ENCODE measurements at places on chromosomes 6 and 20.

- DNase-seq: no peak
Observed at GRCh38 chr6:37827603-37828265, 8.2 kb downstream of the ZFAND3 start.

GRCh38 chr6:102068349-102068929 lies 674.9 kb downstream of the GRIK2 start:
- no peak for DNase-seq

DNA sequence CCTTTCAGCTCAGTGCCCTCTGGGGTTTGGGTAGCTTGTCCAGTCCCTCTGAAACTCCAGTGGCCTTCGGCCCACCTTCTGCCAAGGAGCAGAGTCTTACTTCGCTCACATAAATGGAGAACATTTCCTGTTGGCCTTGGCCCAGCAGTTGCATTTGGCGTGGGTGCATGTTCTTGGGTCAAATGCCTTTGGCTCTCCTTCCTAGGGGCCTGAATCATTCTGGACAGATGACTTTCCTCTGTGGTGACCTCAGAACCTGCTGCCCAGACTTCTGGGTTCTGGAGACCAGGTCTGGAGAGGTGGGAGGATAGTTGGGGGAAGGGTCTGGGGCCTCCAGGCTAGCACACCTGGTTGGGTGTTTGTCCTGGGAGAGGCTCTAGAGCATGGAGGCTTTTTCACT lies 29.3 kb downstream of the BCAS4 start:
- no peak for DNase-seq

- DNase-seq: peak; percentile 28
Observed at GRCh38 chr20:41956338-41957074, 338.3 kb upstream of the CHD6 start.

DNA sequence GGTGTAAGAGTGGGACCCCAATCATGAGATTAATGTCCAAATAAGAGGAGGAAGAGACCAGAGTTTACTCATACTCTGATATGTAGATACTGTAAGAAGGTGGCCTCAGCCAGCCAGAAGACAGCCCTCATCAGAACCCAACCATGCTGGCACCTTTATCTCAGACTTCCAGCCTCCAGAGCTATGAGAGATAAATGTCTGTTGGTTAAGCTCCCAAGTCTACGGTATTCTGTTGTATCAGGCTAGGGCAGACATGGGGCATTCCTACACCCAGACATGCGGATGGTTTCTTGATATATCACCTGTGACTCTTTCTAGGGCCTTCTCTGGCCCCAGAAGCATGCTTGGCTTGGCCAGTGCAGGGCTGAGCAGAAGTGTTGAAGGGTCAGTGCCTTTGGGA lies 247.4 kb upstream of the RIN2 start:
- no peak for DNase-seq

- DNase-seq: no peak
Observed at GRCh38 chr6:74735304-74735703, 470.5 kb downstream of the COL12A1 start.

DNA sequence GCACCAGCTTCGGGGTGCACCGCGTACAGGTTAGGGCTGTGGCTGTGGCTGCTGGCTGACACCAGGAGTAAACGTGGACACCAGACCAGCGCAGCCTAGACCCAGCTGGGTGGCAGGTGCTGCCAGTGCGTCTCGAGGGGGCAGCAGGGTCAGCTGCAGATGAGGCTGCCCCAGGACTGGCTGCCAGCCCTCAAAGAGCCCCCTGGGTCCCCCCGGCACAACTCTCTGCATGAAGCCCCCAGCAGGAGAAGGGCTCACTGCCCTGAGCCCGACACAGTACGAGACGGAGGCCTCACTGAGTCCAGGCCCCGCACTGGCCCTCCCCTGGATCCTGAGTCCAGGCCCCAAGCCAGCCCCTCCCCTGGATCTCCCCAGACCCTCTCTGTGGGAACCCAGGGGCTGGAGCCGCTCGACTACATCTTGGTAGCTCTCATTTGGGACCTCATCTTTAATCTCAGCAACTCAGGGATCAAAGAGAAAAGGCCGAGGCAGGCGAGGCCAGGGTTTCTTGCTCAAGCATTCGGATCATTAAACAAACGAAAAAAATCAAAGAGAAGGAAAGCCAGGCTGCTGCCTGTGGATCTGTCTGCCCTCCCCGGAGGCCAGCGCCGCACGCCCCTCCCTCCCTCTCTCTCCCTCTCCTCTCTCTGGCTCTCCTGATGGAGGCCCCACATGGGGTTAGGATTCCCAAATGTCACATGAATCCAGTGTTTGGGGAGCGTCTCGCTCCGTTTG lies 7.0 kb upstream of the NKAIN4 start:
- DNase-seq: no peak

- DNase-seq: no peak
Observed at GRCh38 chr20:40568200-40568599, 120.8 kb downstream of the MAFB start.

DNA sequence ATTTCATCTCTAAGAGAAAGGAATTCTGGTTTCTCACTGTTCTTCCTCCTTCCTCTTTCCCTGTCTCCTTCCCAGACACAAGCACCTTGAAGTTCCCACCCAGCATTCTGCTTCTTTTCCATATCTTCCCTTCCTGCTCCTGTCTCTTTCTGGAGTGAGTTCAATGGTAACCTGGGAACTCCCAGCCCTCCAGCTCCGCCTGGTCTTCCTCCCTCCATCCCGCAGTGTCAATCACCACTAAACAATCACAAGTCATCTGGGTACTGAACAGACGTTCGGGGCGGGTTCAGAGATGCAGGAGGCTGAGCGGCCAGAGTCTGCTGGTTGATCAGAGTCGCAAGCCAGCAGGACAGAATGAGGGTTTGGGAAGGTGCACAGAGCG lies 7.7 kb downstream of the TTBK1 start:
- no peak for DNase-seq

DNA sequence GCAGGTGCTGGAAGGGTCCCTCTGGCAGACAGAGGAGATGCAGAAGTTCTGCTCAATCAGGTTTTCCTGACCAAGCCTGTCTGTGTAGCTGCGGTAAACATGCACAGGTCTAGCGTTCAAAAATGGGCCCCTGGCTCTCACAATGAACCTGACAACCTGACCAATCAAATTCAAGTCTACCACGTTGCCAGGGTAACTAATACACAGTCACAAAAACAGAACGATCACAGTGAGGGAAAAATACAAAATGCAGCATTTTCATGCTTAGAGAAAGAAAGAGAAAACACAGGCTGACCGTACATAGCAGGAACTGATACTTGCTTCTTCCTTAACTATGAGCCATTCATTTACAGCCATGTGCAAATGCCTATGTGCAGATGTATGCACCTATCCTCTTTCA lies 353.1 kb upstream of the TSHZ2 start:
- no peak for DNase-seq

DNA sequence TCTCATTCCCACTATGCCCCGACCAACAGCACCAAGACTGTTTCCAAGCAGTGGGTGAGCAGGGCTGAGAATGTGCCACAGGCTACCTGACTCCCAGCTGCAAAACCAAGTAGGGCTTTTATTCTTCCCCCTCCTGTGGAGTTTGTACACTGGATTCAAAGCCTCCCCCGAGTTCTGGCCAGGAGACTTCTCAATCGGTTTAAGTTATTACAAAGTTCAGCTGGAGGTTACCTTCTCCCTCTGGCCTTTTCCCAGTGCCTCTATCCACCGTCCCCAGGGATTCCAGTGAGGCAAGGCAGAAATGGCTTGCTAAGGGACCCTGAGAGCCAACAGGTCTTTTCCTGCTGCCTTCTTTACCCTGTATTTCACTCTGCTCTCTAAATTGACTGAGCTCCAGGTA lies 217.0 kb downstream of the ADGRG6 start:
- no peak for DNase-seq

DNA sequence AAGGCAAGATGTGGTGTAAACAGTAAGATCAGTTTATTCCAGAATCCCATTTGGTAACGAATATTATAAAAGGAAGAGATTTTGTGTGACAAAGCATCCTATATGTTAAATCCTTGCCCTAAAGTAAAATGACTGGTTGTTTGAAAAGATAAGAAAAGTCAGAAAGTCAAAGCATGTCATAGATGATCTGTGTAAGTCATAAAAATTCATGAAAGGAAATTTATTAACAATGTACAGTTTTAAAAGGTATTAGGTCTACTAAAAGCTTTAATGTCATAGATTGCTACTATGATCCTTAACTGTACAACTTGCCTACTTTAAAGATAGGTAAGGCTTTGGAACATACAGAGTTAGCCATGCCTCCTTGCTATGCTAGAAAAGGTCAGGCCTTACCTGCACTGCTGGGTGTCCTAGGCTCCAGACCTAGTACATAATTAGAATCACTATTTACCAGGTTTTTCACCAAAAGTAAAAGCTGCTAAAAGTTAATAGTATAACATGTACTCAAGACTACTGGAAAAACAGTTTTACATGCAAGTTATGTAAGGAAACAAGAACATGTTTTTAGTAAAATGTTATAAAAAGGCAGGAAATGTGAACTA lies 1090.1 kb upstream of the ADGRB3 start:
- DNase-seq: no peak

DNA sequence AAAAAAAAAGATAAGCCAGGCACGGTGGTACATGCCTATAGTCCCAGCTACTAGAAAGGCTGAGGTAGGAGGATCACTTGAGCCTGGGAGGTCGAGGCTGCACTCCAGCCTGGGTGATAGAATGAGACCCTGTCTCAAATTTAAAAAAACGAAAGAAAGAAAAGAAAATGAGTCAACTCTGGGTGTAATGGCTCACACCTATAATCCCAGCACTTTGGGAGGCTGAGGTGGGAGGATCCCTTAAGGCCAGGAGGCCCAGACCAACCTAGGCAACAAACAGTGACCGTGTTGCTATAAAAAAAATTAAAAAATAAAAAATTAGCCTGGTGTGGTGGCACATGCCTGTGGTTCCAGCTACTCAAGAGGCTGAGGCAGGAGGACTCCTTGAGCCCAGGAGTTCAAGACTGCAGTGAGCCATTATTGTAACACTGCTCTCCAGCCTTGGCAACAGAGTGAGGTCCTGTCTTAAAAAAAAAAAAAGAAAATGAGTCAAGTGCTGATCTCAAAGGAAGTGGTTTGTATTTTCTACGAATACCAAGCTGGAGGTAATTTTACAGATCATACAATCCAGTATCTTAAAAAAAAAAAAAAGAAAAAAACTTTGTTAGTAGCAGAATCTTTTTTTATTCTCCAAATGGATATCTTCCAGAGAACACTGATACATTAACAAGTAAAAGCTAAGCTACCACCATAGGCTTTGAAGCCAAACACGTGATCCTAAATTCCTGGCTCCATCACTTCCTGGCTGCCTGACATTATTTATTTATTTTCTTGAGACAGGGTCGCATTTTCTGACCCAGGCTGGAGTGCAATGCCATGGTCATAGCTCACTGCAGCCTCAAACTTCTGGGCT lies 5.7 kb downstream of the COMMD7 start:
- DNase-seq: no peak

- peak; percentile 4 for DNase-seq
Observed at GRCh38 chr6:165439928-165440554, 130.6 kb upstream of the C6orf118 start.

GRCh38 chr20:48585061-48585870 lies 242.5 kb downstream of the PREX1 start:
- DNase-seq: no peak

GRCh38 chr6:1116149-1116548 lies 195.7 kb upstream of the FOXQ1 start:
- DNase-seq: no peak

DNA sequence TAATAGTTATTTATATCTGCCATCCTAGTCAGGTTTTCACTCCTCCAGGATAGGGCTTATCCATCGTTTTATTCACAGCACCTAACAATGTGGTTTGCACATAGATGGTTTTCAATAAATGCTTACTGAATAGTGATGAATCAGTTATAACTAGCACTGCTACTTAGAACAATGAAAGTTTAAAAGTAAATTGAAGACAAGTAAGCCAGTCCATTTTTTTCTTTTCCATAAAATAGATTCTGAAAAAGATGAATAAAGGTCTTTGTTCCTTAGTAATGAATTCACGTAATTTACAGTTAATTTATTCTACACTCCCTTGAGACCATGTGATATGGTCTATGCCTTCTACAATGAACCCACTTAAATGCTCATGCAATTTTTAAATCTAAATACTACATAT lies 212.5 kb downstream of the RNGTT start:
- DNase-seq: no peak

DNA sequence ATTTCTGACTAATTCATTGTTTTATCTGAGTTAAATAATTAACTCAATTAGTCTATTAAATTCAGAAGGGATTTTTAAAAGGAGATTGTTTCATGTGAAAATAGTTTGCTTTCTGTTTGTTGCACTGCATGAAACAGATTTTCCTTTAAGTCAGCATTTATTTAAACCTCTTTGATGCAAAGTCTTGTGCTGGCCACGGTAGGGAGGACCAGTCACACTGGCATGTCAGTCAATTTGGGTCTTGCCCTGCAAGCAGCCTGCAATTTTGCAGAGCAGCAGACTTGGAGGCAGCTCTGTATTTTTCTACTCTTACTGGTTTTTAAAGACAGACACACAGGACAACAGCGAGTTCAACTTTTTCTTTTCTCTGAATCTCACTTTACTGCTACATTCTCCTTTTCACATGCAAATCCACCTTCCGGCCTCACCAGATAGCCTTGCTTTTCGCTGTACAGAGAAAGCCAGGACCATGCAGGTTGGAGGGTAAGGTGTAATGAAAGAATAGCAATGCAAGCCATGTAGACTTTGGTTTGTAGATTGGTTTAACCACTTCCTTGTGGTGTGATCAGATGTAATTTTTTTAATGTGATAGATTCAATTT lies 689.9 kb upstream of the AGPAT4 start:
- no peak for DNase-seq

DNA sequence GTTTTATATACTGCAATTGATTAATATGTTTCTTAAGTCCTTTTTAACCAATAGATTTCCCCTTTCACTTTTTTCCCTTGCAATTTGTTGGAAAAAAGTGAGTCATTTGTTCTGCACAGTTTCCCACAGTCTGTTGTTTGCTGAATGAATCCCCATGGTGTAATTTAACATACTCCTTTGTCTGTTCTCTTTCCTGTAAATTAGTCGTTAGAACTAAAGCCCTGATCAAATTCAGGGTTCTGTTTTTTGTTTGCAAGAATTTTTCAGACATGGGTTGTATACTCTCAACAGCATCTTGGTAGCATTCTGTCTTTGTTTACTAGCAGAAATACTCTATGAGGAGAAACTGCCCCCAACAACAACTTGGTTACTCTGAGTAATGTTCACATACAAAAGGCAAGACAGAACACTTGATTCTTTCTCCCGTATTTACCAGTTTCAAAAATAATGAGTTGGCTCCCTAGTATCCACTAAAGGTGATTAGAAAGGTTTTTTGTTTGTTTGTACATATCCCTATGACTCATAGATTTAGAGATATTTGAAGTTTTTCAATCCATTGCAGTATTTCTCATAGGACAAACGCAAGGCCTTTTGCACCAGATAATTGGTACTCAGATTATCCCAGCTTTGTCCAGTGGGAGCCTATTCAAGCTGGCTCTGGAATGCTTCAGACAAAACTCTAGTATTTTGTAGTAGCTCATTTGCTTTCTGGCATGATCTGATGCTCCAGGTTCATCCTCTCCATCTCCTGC lies 16.5 kb downstream of the BLOC1S5 start:
- no peak for DNase-seq

- peak; percentile 4 for DNase-seq
Observed at GRCh38 chr6:25623879-25624278, 28.1 kb upstream of the SCGN start.

Measured in NCI-H526 treated with DMSO at 0.1 percent for 48 hours (cell line).